ENCODE measurements at places on chromosomes 1 and 21.

DNA sequence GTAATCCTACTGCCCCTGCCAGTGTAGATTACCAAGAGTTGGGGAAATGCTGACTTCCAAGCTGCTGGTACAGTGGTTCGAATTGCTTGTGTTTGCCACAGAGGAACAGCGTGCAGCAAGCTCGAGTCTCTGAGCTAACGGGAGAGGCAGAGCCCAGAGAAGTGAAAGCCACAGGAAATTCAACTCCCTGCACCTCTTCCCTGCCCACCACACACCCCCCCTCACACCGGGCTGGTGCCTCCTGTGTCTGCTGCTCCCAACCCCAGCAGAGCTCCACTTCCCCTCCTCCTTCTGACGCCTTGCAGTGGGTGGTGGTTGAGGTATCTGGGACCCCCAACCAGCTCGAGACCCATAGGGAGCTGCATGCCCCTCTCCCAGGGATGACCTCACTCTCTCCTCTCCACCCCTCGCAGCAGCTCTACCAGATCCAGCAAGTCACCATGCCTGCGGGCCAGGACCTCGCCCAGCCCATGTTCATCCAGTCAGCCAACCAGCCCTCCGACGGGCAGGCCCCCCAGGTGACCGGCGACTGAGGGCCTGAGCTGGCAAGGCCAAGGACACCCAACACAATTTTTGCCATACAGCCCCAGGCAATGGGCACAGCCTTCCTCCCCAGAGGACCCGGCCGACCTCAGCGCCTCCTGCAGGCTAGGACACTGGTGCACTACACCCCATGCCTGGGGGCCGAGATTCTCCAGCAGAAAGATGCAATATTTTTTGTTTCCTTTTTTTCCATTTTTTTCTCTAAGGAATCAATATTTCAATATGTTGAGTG, 13.1 kb upstream of the KCNQ4 start:
- no peak for DNase-seq

- peak; percentile 51 for DNase-seq
Measured at GRCh38 chr1:165592945-165593823, 37.9 kb upstream of the MGST3 start.

DNA sequence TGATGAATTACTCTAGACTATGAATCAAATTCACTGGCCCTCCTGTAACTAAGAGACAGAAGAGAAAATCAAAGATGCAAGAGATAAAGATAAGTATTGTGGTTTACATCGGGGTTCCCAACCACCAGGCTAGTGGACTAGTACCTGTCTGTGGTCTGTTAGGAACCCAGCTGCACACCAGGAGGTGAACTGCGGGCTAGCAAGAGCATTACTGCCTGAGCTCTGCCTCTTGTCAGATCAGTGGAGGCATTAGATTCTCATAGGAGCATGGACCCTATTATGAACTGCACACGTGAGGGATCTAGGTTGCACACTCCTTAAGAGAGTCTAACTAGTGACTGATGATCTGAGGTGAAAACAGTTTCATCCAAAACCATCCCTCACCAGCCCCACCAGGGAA, 58.9 kb upstream of the DUSP10 start:
- no peak for DNase-seq

DNA sequence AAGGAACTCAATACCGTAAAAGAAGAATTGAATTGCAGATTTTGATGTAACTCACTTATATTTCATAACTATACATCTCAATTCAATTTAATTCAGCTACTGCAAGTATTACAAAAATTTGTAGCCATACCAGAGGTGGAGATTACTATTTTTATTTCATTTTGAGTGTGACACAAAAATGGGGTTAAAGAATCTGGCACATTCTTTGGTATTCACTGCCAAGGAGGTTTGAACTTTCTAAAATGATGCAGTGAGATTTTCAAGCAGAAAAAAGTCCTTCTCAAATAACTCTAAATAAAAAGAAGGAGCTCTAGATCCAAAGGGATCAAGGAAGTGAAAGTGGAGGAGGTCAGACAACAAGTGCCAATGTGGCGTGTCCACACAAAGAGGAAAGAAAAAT, 569.0 kb downstream of the DPYD start:
- DNase-seq: no peak

- peak; percentile 5 for DNase-seq
Measured at GRCh38 chr1:233440951-233441401, 113.5 kb downstream of the MAP3K21 start.

DNA sequence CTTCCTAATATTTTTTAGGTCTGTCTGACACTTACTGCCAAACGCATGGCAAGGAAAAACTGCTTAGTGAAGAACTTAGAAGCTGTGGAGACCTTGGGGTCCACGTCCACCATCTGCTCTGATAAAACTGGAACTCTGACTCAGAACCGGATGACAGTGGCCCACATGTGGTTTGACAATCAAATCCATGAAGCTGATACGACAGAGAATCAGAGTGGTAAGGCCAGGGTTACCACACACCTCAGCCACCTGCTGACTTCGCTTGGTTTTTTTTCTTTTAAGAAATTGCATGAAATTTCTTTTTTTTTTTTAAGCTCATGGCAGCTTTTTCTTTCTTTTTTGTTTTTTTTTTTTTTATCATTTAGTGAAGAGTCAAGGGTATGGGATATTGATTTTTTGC, 17.2 kb downstream of the ATP1A1 start:
- no peak for DNase-seq

GRCh38 chr1:11898086-11898785, 28.0 kb downstream of the KIAA2013 start:
- no peak for DNase-seq

- no peak for DNase-seq
Measured at GRCh38 chr1:216332003-216332402, 91.2 kb downstream of the USH2A start.

GRCh38 chr1:160078512-160079195, 2.7 kb upstream of the KCNJ9 start:
- peak; percentile 61 for DNase-seq

DNA sequence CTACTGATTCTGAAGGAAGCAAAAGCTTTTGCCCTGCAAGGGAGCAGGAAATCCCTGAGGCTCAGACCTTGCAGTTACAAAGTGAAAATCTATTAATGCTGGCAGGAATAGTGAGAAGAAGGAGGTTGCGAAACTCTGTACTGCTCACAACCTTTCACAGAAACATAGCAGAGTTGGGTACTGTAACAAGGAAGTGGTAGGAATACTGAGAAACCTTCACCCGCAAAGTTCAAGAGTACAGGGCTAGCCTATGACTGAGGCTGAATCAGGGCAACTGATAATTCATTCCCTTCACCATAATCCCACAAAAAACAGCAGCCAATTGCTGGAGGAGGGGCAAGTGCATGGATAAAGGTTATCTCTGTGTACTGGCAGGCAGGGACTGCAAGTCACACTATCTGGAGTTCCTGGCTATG, 23.9 kb upstream of the KCTD3 start:
- no peak for DNase-seq

GRCh38 chr21:39840373-39841097, 26.7 kb upstream of the PCP4 start:
- no peak for DNase-seq

DNA sequence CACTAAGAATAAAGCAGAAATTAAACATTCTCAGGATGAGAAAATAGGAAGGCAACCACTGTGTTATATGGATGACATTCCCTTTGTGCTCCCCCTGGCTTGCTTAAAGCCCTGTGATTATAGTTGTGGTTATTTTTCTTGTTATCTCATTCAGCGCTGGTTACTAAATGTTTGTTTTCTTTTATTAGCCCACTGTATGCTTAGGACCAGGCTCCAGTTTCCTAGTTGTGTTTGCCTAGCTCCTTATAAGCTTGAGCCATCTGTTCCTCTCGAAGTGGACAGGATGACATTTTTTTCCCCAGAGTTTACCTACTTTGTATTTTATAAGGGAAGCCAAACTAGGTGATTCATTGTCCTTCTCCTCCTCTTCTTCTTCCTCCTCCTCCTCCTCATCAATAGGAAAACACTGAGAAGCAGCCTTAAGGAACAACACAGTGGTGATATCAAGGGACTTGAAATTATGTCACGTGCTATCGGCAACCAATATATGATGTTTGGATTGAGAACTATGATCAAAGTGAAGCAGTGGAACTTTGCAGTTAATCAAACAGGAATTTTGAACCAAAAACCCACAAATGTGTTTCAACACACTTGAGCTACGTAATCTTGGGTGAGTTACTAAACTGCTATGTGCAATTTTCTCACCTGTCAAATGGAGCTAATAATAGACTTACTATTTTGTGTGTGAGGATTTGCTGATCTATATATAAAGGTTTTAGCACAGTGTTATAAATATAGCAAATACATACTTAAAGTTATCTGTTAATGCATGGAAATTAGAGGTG, 35.1 kb upstream of the RGS7 start:
- DNase-seq: peak; percentile 25

GRCh38 chr1:76291737-76292136, 217.2 kb downstream of the ST6GALNAC3 start:
- DNase-seq: no peak

- no peak for DNase-seq
Measured at GRCh38 chr1:10569531-10569930, 94.8 kb downstream of the PEX14 start.

DNA sequence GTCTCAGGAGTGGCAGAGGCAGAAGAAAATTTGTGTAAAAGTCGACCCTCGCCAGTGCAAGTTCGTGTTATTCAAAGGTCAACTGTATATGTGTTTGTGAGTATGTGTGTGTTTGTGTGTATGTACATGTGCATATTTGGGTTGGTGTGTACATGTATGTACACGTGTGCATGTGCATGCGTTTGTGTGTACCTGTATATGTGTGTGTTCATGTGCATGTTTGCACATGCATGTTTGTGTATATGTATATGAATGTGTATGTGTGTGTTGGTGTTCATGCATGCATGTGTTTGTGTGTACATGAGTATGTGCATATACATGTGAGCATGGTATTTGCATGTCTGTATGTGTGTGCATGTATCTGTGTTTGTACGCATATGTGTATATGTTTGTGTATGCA, 21.7 kb upstream of the TENT5C start:
- no peak for DNase-seq

DNA sequence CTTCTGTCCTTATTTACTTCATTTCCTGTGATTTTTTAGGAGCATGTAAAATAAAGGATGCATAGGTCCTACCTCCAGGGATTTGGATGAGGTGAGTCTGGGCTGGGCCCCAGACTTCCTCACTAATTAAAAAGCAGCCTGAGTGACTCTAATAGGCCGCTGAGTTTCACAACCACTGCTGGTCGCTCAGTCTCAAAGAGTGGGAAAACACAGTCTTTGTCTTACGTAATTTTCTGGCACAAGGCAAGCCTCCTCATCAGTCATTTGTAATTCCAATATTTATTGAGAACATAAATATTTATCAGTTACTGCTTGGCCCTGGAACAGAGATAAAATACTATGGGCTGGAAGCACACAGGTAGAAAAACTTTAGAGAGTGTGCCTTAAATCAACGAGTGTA, 195.4 kb upstream of the RUNX1 start:
- DNase-seq: no peak

DNA sequence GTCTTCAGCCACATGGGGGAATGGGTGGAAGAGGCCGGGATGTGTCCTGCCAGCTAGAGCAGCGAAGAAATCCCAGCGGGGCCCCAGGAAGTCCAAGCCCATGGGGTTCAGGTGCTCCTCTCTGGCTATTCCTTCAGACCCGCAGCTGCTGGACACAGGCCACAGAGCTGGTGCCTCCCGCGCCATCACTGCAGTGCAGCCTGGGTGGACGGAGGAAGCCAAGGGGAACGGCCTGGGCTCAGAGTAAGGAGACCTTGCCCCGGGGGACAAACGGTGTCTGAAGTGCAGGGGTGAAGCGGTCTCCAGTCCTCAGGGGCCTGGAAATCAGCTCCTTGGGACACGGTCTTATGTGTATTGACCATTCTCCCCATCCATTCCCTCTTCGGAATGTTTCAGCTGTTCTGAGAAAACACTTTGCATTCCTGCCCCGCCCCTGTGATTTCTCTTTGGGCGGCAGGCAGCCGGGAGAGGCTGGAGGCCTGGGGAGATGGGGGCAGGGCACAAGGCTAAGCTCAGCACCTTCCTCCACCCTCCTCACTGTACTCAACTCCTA, 18.4 kb downstream of the MTHFR start:
- DNase-seq: peak; percentile 87

GRCh38 chr1:114010433-114011184, 31.3 kb downstream of the OLFML3 start:
- DNase-seq: no peak

- no peak for DNase-seq
Measured at GRCh38 chr1:170296642-170297041, 150.9 kb downstream of the NTMT2 start.

GRCh38 chr1:81598623-81599022, 202.1 kb upstream of the ADGRL2 start:
- no peak for DNase-seq

- no peak for DNase-seq
Measured at GRCh38 chr1:78165816-78166215, 120.0 kb downstream of the GIPC2 start.

DNA sequence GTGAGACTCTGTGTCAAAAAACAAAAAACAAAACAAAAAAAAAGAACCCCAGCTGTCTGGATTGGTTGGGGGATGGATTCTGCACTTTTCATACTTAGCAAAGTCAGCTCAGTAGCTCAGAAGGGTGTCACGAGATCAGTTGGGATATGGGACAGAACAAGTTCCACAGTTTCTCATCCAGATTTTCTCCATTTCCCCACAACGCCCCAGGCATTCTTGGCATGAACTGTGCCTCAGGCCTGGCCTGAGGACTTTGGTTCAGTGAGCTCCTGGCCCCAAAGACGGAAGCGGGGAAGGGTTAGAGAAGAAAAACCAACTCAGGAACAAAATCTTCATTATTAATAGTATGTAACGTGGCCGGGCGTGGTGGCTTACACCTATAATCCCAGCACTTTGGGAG, 1.9 kb downstream of the AKR7A2 start:
- DNase-seq: no peak

- peak; percentile 88 for DNase-seq
Measured at GRCh38 chr1:198156745-198157240, at the start of gene NEK7. TSS of gene NEK7 (plus strand) at chr1:198156998. CDS start at chr1:198232581, 75,583 bp downstream.

DNA sequence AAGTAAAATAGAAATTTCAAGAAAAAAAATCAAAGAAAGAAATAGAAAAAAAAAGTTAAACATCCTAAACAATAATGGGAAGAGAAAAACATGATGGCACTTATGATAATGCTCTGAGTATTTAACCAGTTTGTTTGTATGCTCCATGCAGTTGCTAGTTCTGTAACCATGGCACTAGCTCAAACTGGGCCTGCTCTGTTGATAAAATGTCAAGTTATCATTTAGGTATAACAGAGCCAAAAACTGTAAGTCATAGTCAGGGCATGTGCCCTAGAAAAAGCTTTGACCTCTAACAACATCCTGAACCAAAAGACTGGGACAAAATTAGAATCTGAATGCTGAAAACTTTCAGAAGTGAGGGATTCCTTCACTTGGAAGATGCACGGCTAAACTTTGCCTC, 148.9 kb downstream of the KCNT2 start:
- no peak for DNase-seq

DNA sequence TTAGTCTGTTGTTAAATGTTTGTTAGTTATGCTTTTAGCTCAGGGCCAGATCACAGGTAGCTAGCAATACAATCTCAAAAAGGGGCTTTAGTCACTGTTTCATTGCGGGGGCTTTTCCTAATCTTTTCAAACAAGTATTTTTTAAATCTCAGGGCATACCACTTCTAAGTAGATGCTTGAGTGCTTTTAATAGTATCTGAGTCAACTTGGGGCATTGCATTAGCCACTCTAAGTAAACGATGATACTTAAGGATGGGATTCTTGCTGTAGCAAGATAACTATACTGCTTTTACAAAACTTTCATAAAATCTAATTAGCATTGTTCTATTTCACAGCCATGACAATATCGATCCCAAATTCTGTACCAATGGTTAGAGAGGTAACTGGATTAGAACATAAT, 11.6 kb downstream of the CDC42BPA start:
- no peak for DNase-seq

- DNase-seq: no peak
Measured at GRCh38 chr1:58084266-58084665, 462.3 kb downstream of the OMA1 start.

Measured in hepatic stellate cell (primary cell).